Fibroblast of the conjunctiva (primary cell): ENCODE measurements at places on chromosomes 11 and 22.

GRCh38 chr11:31823644-31824331 is 12.7 kb upstream of the PAX6 start:
- DNase-seq, result no peak

DNA sequence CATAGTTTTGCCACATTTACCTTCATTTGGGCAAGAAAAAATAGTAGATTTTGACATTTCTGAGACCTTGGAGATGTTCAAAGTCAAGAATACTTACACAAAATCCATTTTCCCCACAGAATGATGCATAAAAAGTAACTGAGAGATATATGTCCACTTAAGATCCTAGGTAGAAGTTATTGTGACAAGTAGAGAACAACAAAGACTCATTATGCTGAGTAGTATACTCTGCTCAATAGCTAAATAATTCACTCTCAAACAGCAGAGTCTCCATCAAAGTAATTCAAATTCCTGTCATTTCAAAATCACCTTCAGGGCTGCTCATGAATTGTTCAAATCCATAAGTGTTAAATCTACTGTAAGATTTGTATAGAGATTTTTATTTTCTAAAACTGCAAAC is 35.3 kb downstream of the IMMP1L start:
- no peak for DNase-seq

DNA sequence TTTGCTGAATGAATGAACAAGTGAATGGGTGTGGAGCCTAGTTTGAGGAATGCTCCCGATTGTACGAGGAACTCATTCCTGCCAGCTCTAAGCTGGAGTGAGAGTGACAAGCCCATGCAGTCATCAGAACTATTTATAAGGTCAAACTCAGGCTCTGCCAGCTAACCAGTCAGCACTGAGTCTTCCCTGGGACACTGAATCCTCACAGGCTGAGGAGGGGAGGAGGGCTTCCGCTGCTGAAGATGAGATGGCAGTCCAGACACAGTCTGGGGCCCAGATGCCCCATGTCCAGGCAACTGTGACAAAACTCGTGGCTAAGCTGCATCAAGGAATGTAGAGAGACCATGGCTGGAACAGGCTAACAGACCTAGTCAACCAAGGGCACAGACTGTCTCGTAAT is 4.0 kb downstream of the LRP4 start:
- DNase-seq, result no peak

DNA sequence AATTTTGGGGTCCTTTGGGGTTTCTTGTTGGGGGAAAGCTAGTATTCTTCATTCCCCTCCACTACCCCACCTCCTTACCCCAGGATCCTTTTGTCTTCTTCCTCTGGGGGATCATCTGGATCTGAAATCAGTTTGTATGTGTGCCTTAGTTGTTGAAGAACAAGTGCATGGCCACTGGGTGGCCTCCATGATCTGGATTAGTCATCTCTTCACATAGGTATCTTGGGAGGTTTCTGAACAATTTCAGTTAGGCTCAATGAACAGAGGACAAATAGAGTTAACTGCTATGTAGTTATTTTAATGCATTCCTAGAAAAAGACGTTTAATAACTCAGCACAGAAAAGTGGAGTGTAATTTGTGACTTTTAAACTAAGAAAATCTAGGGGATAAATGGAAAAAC is 7.1 kb upstream of the VWA5A start:
- DNase-seq, result no peak

DNA sequence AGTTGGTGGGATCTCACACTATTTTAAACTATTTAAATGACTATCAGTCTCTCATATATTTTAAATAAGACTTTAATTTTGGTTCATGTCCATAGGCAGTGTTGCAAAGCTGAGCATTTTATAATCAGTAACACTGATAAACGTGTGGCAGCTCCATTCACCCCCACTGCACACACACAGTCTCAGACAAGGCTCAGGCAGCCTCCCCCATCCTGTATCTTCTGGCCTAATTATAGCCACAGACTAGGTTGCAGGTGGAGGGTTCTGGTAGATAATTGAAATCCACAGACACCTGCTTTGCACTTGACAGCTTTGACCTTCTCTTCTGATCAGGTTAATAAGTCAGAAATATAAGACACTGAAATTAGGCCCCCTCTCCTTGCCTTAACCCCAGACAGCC is 118.5 kb upstream of the LDLRAD3 start:
- DNase-seq, result no peak
